NCI-H1092 (cell line): ENCODE measurements at places on chromosomes 16 and 17.

DNA sequence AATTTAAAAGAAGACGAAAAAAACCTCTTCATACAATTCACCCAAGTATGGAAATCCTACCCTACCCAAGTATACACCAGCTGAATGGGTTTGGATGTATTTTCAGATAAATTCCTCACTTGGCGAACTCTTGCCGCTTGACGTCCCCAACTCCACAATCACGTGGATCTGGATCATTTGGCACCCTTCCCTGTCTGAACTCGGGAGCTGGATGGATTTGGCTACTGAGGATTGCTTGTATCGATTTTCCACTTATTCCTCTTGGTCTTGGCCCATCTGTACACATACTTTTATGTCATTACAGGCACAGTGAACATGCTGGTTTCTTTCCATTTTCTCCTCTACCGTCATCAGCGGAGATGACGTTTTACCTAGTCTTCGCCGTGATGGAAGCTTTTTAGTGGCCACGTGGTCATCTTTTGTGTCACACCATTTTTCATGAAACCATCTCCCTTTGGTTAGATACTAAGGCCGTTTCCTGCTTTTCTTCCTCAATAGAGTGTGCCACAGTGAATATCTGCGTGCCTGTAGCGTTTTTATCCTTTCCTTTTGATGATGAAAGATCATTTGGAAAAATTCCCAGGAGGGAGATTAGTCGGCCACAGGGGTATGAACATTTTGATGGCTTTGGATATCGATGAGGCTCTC, 47.1 kb downstream of the CMIP start:
- DNase-seq = peak; percentile 49

DNA sequence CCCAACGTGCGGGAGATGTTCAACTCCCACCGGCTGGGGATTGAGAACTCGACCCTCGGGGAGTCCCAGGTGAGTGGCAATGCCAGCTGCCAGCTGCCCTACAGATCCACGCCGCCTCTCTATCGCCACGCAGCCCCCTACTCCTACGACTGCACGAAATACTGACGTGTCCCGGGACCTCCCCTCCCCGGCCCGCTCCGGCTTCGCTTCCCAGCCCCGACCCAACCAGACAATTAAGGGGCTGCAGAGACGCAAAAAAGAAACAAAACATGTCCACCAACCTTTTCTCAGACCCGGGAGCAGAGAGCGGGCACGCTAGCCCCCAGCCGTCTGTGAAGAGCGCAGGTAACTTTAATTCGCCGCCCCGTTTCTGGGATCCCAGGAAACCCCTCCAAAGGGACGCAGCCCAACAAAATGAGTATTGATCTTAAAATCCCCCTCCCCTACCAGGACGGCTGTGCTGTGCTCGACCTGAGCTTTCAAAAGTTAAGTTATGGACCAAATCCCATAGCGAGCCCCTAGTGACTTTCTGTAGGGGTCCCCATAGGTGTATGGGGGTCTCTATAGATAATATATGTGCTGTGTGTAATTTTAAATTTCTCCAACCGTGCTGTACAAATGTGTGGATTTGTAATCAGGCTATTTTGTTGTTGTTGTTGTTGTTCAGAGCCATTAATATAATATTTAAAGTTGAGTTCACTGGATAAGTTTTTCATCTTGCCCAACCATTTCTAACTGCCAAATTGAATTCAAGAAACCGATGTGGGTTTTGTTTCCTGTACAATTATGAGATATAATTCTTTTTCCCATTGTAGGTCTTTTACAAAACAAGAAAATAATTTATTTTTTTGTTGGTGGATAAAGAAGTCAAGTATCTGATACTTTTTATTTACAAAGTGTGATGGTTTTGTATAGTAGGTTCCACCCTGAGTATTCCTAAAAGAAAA, 2.3 kb downstream of the FOXC2 start:
- no peak for DNase-seq

DNA sequence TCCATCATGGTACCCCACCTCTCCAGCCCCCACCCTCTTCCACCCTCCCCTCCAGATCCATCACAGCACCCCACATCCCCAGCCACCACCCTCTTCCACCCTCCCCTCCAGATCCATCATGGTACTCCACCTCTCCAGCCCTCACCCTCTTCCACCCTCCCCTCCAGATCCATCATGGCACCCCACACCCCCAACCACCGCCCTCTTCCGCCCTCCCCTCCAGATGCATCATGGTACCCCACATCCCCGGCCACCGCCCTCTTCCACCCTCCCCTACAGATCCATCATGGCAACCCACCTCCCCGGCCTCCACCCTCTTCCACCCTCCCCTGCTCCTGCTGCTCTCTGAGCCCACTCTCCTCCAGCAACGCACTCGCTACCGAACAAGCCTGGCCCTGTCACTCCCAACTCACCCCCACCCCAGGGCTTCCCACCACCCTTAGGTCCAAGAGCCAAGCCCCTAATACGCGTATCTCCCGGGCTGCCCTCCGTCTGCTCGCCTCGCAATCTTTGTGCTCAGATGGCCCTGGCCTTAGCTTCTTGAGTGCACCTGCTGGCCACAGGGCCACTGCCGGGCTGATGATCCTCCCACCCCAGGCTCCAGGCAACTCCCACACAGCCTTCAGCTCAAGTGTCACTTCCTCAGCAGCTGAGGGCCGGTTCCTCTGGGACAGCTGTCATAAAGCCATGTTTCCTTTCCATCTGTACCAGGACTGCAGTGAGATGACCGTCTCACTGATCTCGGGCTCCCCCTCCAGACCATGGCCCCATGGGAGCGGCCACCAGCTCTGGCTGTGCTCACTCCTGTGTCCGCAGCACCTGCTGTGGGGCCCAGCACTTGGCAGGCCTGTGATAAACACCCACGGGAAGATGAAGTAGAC, 25.5 kb downstream of the KDM8 start:
- DNase-seq = no peak

- no peak for DNase-seq
Measured at GRCh38 chr16:50740736-50741135, 1.1 kb upstream of the CYLD start.

DNA sequence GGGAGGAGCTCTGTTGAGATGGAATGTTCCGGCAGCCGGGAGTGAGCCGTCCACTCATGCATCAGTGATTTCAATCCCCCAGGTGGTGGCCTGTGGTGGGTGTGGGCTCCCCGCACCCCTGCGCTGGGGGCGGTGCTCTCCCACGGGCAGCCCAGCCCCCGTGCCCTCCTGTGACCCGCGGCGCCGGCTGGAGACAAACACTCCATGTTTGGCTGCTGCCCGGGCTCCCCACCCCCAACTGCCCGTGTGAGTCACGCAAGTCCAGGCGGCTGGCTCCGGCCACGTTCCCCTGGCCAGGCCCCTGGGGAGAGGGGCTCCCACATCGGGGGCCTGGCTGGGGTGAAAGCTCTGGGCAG, 29.4 kb downstream of the CACNA1H start:
- no peak for DNase-seq

- no peak for DNase-seq
Measured at GRCh38 chr17:17153709-17154108, 52.4 kb downstream of the PLD6 start.

DNA sequence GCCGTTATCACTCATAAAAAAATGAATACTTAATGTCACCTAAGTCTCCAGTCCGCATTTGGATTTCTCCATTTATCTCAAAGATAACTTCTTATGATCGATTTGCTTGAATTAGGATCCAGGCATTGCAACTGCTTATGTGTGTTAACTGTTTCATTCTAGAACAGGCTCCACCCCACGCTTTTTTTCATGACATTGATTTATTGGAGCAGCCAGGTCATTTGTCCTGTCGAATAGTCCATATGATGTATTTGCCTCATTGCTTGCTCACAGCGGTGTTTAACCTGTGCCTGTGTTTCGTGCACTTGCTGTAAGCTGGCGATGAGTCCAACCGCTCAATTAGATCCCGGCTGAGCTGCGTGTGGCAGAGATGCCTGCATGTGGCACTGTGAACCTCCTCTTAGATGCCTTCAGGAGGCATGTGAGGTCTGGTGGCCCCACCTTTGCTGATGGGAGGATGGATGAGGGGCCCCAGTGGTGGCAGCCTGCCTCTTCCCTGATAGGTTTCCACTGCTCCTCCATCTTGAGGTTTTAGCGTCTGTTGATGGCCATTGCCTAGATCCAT, 16.4 kb downstream of the DHX38 start:
- no peak for DNase-seq

GRCh38 chr17:44747566-44747965, 11.2 kb upstream of the ADAM11 start:
- DNase-seq = no peak

DNA sequence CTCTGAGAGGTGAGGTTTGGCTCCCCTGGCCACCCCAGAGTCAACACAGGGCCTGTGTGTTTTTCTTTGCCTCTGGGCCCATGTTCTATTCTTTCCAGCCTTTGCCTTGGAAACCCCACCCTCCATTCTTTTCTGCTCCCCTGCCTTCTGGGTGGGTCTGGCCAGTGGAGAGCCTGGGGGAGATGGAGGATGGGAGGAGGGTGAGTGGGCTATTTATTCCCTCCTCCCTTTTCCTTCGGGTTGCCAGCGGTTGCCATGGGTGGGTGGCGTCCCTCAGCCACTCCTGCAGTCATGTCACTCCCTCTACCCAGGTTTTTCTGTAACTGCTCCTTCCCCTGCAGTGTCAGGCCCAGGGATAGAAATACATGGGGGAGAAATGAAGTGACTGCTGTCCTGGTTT, 15.5 kb downstream of the CMIP start:
- DNase-seq = no peak

GRCh38 chr16:19765860-19766553, 47.9 kb downstream of the IQCK start:
- no peak for DNase-seq

DNA sequence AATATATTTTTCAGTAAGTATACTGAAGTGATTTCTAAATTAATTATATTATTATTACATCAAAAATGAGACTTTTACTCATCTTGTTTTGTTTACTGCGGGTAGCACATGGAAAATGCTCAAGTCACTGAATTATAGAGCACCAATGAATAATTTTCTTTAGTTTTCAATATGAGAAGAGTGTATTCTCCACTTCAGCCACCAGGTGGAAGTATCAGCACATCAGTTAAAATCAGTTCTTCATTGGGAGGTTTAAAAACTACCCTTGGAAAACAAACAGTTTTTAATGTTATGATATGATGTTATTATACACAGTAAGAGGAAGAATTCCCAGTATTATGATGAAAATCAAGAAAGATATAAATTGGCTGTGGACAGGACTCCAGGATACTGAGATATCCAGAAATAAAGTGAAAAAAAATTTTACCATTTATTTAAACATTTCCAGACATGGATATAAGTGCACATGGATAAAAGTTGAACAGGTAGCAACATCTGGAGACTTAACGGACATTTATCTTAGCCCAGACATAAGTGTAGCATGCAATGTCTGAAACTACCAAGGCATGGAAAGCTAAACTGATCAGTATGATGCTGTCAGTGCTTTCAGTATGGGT, 467.3 kb downstream of the KCNJ2 start:
- DNase-seq = peak; percentile 31

DNA sequence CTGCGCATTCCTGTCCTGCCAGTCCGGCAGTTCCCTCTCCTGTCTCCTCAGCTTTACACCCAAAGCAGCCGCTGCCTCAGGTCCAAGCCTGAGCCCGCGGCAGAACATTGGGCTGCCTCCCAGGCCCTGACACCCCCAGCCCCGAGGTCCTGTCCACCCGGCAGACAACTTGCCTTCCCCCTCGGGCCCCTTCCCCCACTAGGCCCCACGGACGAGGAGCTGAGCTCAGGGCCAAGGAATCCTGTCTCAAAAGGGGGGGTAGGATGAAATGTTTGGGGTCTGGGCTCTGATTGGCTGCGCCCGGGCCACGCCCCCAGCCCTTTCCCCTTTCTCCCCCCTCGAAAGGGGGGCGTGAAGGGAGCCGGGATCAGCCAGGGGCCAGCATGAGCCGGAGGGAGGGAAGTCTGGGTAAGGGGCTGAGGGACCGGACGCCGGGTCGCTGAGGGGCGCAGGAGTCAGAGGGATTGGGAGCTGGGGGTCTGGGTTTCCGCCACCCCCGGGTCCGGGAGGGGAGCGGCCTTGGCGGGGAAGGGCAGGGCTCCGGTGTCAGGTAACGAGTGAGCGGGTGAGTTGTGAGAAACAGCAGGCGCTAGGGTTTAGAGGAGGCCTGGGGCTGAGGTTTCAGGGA, at the start of gene CTF1:
Gene CTF1, plus strand, starts transcription at position 354 of the 628 bp plus-strand sequence. Its CDS starts 30 bp downstream, at position 384.
- no peak for DNase-seq

GRCh38 chr17:75273977-75274708, 3.1 kb upstream of the MIF4GD start:
- DNase-seq = no peak

GRCh38 chr17:79802736-79803420, 6.0 kb upstream of the CBX8 start:
- no peak for DNase-seq
